GM12864 (cell line): ENCODE measurements at places on chromosomes 3 and 15.

DNA sequence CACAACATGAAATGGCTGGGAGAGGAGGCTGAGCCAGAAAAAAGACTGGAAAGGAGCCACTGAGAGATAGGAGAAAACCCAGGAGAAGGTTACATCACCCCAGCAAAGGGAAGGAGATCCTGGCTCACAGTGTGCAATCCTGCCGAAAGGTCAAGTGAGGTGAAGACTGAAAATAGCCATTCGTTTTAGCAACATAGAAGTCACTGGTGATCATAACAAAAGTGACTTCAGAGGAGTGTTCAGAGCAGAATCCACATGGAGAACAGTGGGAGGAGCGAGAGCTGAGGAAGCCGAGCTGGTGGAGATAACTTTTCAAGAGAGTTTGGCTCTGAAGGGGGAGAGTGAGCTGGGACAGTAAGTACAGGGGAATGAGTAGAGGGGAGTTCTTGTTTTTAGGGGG lies 5.4 kb upstream of the HEG1 start:
- DNase-seq, result no peak

GRCh38 chr3:58034738-58035523 lies 26.7 kb downstream of the FLNB start:
- DNase-seq, result peak; percentile 81

DNA sequence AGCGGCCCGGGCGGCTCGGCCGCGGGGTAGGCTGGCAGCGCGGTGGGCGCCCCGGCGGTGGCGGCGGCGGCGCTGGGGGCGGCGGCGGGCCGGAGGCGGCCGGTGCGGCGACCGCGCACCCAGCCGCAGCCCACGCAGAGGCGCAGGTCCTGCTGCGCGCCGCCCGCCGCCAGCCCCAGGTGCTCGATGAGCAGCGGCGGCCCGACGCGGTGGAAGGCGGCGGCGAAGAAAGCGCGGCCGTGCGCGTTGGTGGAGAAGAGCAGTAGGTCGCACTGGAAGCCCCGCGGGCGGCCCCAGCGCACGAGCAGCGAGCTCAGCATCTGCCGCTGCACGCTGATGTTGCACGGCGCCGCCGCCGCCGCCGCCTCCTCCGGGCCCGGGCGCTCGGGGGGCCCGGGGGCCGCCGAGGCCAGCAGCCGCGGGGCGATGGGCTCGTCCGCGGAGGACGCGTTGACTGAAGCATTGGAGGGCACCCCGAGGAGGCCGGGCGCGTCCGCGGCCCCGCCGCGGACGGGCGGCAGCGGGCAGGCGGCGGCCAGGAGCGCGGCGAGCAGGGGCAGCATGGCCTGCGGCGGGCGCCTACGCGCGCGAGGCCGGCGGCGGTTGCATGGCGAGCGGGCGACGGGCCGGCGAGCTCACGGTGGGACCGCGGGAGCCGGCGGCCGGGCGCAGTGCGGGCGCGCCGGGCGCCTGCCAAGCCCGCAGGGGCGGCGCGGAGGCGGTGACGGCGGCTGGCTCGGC lies 452 bp downstream of the TMEM158 start:
- no peak for DNase-seq

DNA sequence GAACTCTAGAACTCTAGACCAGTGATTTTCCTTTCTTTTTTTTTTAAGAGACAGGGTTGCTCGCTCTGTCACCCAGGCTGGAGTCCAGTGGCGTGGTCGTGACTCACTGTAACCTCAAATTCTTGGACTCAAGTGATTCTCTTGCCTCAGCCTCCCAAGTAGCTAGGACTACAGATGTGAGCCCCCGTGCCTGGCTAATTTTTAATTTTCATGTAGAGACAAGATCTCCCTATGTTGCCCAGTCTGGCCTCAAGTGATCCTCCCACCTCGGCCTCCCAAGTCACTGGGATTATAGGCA lies 359.6 kb downstream of the SHQ1 start:
- DNase-seq, result no peak

DNA sequence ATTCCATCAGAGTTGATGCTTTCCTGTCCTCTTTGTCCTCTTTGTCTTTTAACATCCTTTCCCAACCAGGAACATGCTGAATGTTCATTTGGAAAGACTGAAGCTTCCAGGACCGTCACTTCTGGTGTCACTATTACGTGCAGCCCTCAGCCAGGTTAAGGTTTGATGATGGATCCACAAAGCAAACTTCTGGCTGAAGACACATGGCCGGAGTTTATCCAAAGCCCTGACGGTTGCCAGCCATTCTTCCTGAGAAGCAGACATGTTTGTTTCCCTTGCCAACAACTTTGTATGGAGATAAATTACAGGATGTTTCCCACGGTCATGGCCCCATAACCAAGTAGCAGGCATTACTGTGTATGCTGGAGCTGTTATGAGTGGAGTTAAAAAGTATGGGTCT lies 236.9 kb downstream of the THSD4 start:
- no peak for DNase-seq

- no peak for DNase-seq
These were observed 18.7 kb upstream of the PLXNA1 start for GRCh38 chr3:126964261-126964660.

GRCh38 chr15:95937128-95937528 lies 393.4 kb upstream of the NR2F2 start:
- DNase-seq, result no peak

DNA sequence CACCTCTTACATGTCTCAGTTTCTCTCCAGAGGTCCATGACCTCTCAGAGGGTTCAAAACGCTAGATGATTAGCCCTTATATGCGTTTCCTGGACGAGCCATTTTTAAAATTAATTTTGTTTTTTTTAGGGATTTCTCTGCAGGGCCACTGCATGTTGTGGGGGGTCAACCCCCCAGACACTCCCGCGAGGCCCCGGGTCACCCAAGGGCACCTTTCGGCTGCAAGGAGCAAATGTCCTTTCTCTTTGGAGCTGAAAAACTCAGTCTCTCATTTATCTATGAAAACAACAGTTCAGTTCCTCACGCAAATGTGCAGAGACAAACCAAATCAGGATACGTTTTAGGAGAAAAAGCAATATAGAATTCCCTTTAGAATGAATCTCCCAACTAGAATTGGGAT lies 944.3 kb upstream of the SEMA6D start:
- DNase-seq, result no peak

- DNase-seq, result no peak
These were observed 99.9 kb upstream of the TMC3 start for GRCh38 chr15:81473946-81474345.

- no peak for DNase-seq
These were observed 7.9 kb downstream of the SLC25A26 start for GRCh38 chr3:66228707-66229106.

- no peak for DNase-seq
These were observed 249.6 kb downstream of the MBNL1 start for GRCh38 chr3:152518346-152518745.

DNA sequence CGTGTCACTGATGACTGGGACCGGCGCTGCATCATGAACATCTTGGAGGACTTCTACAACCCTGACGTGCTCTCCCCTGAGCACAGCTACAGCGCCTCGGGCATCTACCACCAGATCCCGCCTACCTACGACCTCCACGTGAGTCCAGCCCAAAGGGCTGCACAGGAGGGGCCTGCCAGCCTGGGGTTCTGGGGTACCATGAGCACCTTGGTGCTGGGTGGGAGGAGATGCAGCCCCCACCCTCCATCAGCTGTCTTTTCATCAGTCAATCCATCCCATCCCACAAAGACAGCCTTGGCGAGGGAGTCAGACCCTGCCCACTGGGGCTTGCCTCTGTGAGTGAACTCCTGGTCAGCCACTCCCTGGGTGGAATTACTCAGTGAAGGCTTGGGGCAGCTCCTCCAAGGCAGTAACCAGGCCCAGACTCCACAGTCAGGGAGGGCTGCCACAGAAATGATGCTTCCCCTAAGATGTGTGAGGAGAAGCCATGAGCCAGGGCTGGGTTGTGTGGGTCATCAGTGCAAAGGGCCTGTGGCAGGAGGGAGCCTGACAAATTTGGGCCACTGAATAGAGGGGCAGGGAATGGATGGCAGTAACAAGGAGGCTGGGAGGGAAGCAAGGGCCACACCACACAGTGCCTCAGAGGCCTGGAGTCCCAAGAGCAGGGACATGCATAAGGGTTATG lies 47.9 kb downstream of the SEMA3G start:
- no peak for DNase-seq

DNA sequence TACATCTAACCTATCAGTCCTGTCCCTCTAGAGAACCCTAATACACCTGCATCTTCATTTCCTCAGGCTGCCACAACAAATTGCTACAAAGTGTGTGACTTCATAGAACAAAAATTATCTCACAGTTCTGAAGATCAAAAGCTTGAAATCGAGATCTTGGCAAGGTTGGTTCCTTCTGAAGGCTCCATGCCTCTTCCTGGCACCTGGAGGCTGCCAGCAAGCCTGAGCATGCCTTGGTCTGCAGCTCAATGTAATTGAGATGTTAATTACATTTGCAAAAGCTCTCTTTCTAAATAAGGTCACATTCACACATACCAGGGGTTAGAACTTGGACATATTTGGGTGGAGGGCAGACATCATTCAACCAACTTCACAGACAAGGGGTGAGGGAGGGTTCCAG lies 86.4 kb upstream of the ABHD17C start:
- DNase-seq, result no peak

DNA sequence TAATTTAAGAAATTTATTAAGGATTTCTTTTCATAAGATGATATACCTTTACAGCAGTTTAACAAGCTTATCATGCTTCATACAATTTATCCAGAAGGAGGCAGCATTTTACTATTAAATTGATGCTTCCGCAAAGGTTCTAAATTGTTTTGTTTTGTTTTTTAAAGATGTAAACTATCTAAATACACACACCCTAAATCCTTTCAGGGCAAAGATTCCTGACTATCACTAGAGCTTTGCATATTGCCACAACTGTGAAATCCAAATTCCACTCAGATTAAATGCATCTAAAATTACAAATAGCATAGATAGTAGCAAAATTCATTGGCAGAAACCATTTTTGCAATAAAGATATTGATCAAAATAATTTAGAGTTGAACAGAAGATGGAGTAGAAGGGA lies 44.5 kb upstream of the CCNL1 start:
- DNase-seq, result no peak

DNA sequence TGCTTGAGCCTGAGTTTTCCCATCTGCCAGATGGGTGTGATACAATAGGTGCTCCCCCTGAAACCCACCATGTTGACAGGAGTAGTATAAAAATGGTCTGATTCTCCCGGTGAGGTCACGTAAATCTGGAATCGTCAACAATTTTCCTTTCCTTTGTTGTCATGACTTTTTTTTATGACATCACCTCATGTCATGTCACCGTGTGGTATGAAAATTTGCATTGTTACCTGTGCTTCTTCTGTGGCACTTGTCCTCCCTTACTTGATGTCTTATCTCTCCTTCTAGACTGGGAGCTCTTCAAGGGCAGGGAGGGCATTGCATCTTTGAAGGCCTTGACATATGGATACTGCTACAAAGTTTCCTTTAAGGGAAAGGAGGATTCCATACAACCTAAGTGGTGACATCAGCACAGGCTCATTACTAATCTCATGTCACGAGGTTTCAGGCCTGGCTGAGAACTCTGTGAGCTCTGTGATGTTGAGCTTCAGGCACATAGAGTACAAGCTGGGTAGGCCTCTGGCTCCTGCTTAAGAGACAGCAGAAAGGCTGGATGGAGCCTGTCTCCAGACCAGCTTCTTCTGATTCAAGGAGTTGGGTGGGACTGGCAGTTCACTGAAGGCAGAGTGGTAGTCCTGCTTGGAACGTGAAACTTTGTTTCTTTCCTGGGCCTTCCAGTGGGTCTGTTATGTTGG lies 66.3 kb downstream of the LPP start:
- no peak for DNase-seq

DNA sequence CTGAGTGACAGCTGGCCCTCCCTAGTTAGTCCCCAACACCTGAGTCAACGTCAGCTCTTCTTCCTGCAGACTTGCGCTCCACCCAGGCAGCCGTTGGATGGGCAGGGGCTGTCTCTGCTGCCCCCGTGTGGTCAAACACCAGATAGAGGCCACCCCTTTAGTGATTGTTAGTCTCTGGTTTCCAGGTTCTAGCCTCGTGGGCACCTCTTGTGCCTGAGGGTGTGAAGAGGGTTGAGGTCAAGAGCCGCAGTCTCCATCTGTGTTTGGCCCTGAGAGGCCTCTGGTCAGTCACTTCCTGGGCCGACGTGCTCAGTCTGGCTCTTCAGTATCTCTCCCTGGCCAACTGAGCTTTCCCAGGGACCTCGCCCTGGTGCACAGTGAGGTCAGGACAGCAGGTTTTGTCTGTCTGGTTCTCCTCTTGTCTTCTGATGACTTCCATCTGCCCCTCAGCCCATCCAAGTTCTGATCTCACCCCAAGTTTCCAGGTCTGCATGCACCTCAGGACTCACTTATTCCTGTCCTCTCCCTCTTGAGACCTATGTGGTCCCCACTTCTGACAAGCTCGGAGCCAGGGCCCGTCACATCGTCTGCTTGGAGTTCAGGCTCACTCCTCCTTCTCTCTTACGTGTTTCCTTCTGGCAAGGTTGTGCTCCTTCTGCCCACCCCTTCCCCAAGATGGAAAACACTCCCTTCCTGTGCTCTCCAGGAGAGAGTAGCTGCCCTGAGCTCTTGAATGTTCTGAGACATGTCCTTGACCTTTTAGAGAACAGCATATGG lies 20.9 kb downstream of the CD276 start:
- DNase-seq, result peak; percentile 15

- no peak for DNase-seq
These were observed 9.0 kb downstream of the COL6A5 start for GRCh38 chr3:130354430-130354829.

DNA sequence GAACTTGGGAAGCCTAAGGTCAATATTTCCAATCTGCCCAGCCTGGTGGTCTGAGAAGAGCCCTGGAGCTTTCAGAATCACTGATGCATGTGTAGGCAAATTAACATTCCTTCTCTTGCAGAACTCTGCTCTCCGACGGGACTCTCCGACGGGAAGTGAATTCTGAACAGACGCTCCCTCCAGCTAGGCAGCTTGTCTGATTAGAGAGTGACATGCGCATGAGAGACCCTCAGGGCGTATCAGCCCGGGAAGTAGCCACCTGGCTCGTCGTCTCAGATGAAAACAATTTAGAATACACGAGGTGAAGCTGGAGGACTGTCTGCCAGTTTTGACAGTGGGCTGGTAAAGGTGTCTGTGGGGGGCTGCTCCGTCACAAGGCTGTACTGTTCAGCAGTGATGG lies 103.1 kb downstream of the DGKG start:
- no peak for DNase-seq

GRCh38 chr15:82788496-82788895 lies 17.4 kb downstream of the FSD2 start:
- no peak for DNase-seq

DNA sequence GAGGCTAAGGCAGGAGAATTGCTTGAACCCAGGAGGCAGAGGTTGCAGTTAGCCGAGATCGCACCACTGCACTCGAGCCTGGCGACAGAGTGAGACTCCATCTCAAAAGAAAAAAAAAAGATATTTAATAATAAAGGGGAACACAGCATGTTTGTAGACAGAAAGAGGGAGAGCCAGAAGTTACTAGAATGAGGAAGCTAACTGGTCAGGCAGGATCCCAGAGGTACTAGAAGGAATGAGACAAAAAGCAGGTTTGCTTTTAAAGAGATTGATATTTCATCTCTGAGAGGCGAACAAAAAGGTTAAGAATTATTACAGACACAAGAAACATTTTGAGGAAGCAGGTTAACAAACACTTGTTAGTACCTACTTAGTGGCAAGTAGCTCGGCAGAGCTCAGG lies 9.2 kb downstream of the CD200R1 start:
- no peak for DNase-seq

GRCh38 chr3:104291437-104291851 lies 1075.3 kb upstream of the ALCAM start:
- DNase-seq, result no peak
